ENCODE measurements at places on chromosomes 7 and 10. TPM values are rescaled to one million over a fixed set of nuclear protein-coding genes. Genes with fewer than 3 reads are reported as not detected.

Gene ANXA8L1
- total RNA-seq = 0.29 TPM

Gene PITX3
- total RNA-seq = not detected

Gene FAM25A
- total RNA-seq = not detected

Gene HTR5A
- not detected for total RNA-seq

Gene CHN2
- under 0.01 TPM for total RNA-seq

Gene TMEM236
- total RNA-seq = under 0.01 TPM

Gene ANXA8
- total RNA-seq = 0.72 TPM

Gene ITPRID1
- not detected for total RNA-seq
